ACHN (cell line): ENCODE measurements at places on chromosomes 12 and 14.

GRCh38 chr12:66061557-66062289, 68.8 kb downstream of the LLPH start:
- no peak for DNase-seq

- DNase-seq = no peak
Measured at GRCh38 chr12:1611803-1612572, 17.0 kb upstream of the WNT5B start.

DNA sequence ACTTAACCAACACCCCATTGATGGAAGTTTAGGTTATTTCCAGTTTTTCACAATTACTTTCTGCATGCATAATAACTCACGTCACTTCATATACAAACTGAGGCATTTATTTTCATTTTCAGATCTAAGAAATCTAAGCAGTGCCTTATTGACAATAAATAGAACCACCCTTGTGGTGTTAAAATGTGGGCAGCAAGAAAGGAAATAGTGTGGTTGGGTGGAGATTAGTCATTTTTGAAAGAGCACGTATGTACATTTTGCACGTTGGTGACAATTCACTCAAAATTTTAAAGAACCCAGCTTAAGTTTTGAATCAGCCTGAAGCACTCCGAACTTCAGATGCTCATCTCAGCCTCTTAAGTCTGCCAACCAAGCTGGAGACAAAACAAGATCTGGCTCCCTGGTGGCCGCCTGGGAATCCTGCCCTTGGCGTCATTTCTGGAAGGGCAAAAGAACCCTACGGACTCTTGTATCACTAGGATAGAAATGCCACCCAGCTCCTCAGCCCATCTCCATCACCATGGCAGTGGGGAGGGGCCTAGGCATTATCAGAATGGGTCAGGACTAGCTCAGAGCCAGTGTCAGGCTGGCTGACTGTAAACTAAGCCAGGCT, 89.5 kb upstream of the BCL2L14 start:
- no peak for DNase-seq

DNA sequence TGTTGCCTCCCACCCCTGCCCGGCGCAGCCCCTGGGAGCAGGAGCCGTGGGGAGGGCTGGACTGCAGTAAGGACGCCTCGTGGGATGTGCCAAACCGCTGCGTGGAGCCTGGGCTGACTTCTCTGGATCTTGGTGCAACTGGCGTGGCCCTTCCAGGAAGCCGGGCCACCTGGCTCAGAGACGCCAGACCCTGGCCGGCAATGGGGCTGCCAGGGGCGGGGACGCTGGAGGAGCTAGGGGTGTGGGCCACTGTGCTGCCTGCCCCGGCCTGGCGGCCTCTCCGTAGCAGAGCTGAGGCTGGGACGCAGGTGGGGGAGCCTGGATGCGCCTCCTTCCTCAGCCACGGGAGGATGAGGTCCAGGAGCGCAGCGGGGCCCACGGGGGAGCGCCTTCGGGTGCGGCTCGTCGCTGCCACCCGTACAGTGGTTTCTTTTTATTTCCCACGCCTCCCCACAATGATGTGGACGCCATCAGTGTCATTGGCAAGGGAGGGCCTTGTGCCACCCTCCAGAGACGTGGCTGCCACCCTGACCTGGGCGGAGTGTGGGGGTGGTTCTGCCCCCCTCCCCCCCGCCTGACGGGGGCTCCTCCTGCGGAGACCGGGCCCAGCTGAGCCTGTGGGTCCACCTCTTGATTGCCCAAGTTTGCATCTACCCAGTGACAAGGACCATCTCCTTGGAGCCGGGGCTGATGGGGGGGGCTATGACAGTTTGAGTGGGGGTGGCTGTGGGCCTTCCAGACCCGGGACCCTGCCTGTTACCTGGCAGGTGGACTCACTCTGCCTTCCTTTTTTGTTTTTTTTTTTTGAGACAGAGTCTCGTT, 11.3 kb downstream of the DDX51 start:
- no peak for DNase-seq

GRCh38 chr12:75747572-75748021, 236.2 kb upstream of the KRR1 start:
- DNase-seq = peak; percentile 74

- DNase-seq = no peak
Measured at GRCh38 chr14:100107236-100107635, 42.0 kb downstream of the EVL start.

- DNase-seq = no peak
Measured at GRCh38 chr14:74427651-74428050, 1.6 kb upstream of the SYNDIG1L start.

DNA sequence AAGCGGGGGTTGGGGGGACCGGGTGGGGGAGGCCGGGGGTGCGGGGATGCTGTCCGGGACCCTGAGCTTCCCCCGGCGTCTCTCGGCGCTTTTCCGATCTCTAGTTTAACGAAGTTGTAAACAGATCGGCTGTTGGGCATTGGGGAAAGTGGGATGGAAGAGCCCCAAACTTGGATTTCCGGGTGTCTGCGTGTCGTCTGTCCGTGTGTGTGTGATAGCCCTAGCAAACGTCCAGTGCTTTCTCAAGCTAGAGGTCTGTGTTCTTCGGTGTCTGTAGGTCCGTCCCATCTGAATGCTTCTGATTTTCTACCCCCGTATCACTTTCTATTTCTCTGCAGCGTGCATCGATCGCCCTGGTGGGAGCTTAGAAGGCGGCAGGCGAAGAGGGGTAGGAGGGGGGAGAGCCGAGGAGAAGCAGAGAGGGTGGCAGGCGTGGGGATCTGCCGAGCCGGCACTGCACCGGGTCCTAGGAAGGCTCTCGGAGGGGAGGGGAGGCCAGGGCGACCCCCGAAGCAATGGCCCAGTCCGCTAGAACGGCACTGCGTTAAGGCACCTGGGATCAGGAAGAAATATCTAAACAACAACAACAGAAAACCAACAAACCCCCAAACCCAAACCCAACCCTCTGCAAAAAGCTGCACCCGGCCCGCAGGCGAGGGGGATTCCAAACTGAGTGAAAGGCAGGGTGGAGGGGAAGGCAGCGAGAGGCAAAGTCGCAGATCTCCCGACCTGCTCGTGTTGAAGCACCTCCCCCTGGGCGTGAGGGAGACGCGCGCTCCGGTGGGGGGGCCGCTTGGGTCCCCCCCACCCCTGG, 1.0 kb downstream of the KCNA1 start:
- DNase-seq = no peak

DNA sequence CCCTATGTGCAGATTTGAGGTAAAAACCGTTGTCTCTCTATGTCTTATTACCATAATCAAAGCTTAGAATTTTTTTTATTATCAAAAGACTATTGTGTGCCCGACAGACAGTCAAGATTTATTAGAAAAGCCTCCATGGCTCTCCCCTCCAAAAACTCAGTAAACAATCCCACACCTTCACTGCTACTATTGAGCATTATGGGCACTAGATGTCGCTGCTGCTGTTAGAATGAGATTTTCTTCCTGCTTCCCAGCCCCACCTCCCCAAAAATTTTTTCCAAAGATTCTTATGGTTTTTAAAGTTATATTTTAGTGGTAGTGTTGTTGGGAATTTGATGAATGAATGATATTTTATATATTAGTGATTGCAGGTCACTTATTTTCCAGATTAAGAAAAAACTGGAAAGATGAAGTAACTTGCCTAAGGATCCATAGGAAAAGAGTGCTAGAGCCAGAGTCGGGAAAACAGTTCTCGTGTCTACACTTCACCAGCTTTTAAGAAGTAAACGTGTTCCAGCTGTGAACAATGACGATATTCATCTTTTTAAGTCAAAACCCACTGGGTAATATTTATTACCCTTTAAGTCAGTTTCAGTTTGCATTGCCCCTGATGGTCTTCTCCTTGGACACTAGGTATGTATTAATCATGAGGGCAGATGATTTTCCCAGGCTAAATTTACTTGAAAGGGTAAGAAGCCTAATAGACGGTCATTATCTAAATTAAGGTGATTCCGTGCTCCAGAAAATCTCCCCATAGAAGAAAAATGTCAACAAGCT, 12.2 kb upstream of the FOXG1 start:
- peak; percentile 46 for DNase-seq

- DNase-seq = no peak
Measured at GRCh38 chr14:102885737-102886447, 36.6 kb upstream of the AMN start.
